ENCODE measurements at places on chromosomes 7 and 10.

DNA sequence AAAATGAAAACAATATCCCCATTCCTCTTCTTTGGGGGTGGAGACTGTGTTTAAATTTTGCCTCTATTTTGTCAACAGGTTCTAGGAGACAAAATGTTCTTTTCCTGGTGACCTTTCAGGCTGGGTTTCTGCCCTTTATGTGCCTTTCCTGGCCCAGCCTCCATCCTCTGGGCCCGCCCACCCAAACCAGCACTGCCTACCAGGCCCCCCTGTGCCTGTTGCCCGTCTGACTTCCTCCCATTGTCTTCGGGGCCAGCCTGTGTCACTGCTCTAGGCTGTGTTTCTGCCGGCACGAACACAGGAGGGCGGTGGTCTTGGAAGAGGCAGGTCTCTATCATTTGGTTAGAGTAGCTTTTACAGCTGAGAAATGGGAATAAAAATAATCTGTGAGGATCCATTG, 13.9 kb downstream of the TSPAN14 start:
- no peak for DNase-seq

DNA sequence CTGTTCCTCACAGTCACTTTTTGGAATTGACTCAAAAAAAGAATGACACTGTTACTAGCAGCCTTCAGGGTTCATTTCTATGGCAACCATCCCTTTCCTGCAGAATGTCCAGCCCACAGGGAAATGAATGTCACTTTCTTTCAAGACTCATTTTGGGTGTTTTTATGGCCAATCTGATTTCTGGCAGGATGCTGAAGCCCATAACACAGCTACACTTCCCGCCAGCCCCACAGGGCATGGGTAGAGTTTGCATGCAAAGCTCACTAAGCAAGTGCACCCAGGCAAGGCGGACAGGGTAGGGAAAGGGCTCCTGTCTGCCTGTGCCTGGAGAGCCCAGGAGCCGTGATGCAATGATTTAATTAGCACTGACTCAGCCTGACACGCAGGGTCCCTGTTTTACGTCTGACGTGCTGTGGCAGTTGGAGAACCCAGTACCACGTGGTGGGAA, 26.1 kb upstream of the GPAM start:
- DNase-seq = no peak

GRCh38 chr10:116124777-116125176, 148.2 kb downstream of the GFRA1 start:
- DNase-seq = no peak

DNA sequence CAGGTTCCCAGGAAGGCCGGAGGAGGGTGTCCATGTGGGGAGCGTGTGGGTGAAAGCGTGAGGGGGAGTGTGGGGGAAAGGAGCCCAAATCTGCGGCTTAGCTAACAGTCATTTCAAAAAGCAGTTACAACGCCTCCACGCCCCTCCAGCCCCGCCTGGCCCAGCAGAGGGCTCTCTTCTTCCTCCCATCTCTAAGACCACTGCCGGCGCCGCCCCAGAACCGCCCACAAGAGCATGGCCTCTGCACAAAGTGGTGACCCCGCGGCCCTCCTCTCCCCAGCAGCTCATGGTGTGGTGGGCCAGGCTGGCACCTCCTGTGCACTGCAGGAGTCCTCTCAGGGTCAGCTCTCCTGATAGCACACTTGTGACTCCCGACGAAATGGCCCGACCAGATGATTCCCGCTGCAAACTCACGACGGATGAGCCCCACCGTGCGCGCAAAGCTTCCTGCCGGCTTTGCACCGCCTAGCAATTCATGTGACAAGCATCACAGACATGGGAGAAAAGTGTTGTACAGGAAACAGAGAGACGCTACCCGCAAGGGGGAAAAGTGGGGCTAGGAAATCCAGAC, 12.4 kb upstream of the HUS1 start:
- DNase-seq = peak; percentile 67

DNA sequence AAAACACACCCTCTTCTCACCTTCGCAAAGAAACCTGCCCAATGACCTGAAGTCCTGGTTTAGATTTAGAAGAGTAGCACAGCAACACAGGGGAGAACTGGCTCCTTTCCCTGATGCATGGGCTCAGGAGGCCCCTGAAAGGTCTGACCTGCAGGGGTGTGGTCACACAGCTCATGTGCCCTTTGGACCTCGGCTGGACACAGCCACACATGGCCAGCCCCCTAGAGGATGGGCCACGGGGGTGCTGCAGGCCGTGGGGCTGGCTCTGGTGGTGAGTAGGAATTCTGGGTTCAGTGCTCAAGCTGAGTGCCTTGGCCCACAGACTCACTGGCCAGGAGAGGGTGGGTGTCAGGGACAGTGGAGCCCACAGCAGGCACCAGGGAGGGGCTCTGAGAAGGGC, 118.5 kb upstream of the ADCY1 start:
- no peak for DNase-seq

DNA sequence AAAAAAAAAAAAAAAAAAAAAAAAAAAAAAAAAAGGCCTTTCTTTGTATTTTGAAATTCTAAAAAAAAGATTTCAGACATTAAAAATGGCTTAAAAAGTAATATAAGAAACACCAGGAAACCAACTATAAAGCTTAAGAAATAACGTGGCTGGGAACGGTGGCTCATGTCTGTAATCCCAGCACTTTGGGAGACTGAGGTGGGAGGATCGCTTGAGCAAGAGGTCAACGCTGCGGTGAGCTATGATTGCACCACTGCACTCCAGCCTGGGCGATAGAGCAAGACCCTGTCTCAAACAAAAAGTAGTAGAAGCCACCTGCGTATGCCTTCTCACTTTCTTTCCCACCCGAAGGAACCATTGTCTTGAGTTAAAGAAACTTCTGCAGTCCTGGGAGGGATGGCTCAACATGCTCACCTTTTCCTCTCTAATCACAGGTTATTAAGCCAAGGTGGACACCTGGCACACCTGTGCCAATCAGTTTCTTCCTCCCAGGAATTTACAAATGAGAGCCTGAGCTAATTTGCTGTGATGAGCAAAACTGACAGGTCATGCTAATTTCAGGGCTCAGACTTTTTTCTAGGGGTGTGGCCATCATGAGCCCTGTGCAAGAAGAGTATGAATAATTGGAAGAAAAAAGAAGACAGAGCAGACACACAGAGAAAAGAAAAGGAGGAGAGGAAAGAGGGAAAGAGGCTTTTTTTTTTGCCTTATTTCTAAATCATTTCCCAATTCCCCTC, 72.0 kb upstream of the PARD3 start:
- DNase-seq = no peak

DNA sequence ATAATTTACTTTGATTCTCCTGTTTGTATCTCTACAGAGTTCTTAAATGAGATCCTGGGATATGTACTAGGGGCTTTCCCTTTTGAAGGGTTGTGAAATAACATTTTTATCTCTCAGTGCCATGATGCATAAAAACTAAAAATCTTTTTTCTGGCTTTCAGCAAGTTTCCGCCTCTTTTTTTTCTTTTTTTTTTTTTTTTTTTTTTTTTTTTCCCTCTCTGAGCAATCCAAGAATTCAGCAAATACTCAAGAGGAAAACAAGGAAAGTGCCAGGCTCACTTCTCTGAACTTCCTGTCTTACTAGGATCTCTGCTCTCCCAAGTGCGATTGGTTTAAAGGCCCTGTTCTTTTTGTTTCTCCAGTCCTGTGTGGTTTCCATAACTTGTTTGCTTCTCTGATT, 79.9 kb downstream of the HYCC1 start:
- DNase-seq = no peak

DNA sequence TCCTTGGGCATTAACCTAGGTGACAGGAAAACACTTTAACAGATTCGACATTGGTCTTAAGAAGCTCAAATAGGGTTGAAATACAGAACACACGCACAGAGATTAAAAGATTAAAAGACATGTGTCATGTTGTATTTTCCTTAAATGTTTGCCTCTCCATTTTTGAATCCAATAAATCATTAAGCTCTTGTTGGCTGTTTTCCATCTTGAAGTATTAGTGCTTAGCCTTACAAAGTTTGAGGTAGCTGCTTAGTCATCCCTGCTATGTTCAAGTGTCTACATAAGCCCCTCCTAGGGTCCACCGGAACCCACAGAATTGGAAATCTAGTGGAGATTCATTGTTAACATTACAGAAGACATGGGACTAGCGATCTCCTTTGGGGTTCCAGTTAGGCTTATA, 12.7 kb upstream of the GJD4 start:
- no peak for DNase-seq

DNA sequence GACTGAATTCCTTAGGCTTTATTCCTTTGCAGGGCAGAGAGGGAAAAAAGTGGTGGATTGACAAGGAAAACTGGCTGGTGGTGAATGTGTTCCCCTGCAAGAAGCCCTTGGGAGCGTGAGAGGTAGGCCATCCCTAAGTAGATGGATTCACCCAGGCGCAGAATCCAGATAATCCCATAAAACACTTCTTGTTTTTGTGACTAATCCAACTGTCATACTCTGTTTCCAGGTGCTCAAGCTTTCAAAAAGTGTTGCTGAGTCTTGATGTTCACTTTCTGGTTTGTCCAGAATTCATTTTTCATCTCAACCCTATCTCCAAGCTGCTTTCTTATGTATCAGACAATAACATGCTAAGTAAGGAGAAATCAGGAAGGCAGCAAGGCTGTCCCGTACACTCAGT, 250.8 kb upstream of the HABP2 start:
- no peak for DNase-seq

DNA sequence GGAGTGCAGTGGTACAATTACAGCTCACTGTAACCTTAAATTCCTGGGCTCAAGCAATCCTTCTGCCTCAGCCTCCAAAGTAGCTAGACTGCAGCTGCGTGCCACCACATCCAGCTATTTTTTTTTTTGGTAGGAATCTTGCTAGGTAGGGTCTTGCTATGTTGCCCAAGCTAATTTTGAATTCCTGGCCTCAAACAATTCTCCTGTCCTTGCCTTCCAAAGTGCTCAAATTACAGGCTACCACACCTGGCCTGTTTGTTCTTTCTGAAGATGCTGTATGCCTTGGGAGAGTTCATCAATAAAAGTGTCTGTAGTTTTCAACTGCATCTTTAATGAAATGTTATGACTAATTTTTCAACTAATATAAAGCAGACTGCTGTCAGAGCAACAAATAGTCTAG, 452 bp downstream of the SAMD9 start:
- DNase-seq = no peak

DNA sequence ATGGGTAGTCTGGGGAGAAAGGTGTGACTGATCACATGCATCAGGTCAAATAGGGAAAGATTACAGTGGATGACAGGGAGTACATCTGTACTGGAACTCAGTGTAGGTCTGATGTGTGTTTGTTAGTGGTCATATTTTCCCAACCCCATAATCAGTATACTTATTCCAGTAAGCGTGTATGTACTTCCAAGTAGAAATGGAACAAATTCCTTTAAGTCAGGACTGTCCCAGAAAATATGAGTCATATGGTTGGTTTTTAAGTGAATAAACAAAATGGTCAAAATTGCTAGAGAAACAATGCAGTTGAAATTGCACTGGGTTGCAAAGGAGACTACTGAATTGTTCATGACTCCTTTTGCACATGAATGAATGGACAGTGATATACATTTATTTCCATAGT, 118.8 kb upstream of the MYO3A start:
- DNase-seq = no peak

GRCh38 chr10:77001206-77001605, 636.4 kb downstream of the KCNMA1 start:
- no peak for DNase-seq
